ENCODE measurements at places on chromosomes 16 and 17. TPM values are rescaled to one million over a fixed set of nuclear protein-coding genes. Genes with fewer than 3 reads are reported as not detected.

DNA sequence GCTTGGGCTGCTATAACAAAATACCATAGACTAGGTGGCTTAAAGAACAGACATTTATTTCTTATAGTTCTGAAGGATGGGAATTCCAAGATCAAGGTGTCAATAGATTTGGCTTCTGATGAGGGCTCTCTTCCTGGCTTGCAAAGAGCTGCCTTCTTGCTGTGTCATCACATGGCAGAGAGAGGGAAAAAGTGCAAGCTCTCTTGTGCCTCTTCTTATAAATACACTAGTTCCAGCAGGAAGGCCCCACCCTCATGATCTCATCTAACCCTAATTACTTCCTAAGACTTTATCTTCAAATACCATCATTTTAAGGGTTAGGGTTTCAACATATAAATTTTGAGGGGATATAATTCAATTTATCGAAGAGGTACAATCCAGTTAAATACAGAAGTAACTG, 30.6 kb downstream of the ABCA9 start:
- H3K27ac ChIP-seq: no peak overlapping the region
- no peak for DNase-seq
- no peaks in the 10 kb centered on the region for H3K27me3 ChIP-seq
- H3K4me3 ChIP-seq: no peak overlapping the region
- H3K36me3 ChIP-seq: no peaks in the 10 kb centered on the region
- H3K4me1 ChIP-seq: no peaks in the 10 kb centered on the region

DNA sequence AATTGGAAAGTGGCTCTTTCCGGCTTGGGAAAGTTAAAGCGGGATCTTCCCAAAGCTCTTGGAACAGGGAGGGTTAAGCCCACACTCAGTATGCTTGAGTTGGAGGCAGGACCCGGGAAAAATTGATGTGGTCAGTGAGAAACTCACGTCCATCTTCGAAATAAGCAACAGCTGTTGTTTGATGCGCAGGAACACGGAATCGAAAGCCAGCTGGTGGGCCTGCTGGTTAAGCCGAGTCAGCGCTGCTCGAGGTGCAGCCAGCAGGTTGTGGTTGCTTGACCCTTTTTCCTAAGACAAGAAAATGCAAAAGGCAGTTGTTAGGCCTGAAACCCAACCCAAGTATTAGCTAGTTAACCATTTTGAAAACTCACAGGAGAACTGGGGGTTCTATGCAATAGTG, 49.4 kb downstream of the COG7 start:
- peaks cover 30% of the 10 kb centered on the region for H3K4me1 ChIP-seq
- no peak overlapping the region for H3K27ac ChIP-seq
- no peak overlapping the region for H3K4me3 ChIP-seq
- H3K36me3 ChIP-seq: peaks cover 9% of the 10 kb centered on the region
- no peak for DNase-seq

GRCh38 chr17:17120294-17120693, 78.0 kb downstream of the MPRIP start:
- no peaks in the 10 kb centered on the region for H3K4me1 ChIP-seq
- no peak overlapping the region for H3K4me3 ChIP-seq
- no peaks in the 10 kb centered on the region for H3K36me3 ChIP-seq
- no peaks in the 10 kb centered on the region for H3K27me3 ChIP-seq
- no peak overlapping the region for H3K27ac ChIP-seq
- no peak for DNase-seq

Gene TUBG1
- total RNA-seq: 101 TPM

Gene SEZ6L2
- total RNA-seq: 55.8 TPM

Data from GM23338 (cell line).